ENCODE measurements at places on chromosomes 2 and 18.

DNA sequence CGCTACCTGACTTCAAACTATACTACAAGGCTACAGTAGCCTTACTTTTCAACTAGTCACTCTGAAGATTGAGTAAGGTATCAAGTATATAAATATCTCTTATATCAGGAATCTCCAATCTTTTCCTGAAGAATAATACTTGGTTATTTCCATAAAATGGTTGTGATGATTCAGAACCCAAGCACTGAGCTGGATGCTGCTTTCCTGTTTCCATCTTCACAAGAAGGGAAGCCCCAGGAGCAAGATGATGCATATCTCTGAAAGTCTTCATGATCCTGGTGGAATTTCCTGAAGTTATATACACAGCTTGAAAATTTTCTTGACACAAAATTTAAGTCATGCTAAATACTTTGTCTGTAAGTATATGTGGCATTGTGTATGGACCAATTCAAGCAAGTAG, 243.9 kb upstream of the TANK start:
- DNase-seq, result no peak

- DNase-seq, result no peak
These were observed 185.1 kb downstream of the SCG2 start for GRCh38 chr2:223416815-223417610.

- no peak for DNase-seq
These were observed 46.0 kb upstream of the MBP start for GRCh38 chr18:77178559-77178958.

- DNase-seq, result no peak
These were observed 247.8 kb downstream of the MYT1L start for GRCh38 chr2:2083113-2083758.

- no peak for DNase-seq
These were observed 49.7 kb downstream of the TRIB2 start for GRCh38 chr2:12766421-12766879.

DNA sequence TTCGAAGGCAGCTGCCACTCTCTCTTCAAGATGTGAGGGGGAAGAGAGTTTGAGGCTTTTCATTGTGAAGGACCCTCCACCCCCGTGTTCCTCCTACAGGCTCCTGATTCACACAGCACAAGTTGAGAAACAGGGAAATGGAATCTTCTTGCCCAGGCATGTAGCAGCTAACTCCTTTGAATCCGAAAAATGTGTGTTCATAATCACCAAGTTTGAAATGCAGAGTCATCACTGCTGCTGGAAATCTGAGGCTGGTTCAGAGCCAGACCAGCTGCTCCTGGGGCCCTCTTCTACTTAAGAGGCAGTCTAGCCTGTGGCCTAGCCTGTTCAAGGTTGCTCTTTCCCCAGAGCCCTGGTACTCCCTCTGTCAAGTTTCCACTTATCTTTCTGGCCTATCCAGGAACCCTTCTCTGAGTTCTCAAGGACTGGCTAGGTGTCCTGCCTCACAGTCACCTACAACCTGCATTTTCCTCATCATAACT, 166.4 kb downstream of the TMEM247 start:
- DNase-seq, result no peak

DNA sequence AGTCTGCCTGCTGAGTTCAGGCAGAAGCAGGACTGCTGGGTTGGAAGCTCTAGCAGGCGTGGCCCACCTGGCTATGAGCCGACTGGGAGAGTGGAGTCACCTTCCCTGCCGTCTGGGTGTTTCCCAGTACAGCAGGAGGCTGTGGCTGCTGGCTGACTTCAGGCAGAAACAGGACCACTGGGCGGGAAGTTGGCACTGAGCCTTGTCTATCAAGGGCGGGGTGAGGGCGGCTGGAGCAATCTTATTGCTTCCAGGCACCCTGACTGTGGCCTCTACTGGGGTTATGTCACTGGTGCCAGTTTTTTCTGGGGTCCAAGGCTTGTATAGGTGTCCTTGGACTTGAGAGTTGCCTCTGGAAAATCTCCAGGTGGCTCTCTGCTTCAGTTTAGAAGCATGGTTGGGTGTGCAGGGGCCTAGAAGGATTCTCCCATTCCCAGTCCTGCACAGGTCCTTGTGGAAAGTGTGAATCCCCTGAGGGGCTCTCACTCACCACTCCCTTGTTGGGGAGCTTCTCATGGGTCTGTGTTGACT, 30.5 kb downstream of the LTBP1 start:
- DNase-seq, result no peak

DNA sequence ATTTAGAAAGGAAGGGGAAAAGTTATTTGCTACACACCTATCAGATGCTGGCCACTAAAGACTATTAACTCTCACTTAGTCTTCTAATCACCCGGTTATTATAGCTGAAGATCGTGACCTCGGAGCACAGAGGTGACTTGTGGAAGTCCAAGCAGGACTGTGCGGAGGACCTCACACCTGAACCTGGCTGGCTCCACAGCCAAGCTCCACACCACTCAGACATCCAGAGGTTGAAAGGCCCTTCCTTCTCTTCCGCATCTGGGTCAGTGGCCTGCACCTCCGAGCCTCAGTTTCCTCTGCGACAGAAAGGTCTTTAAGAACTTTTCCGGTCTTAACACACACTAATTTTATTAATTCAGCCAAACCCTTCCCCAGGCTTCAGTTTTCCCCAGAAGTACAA, 57.9 kb downstream of the TNS1 start:
- no peak for DNase-seq

- DNase-seq, result no peak
These were observed 58.7 kb downstream of the STPG4 start for GRCh38 chr2:47096451-47096850.

DNA sequence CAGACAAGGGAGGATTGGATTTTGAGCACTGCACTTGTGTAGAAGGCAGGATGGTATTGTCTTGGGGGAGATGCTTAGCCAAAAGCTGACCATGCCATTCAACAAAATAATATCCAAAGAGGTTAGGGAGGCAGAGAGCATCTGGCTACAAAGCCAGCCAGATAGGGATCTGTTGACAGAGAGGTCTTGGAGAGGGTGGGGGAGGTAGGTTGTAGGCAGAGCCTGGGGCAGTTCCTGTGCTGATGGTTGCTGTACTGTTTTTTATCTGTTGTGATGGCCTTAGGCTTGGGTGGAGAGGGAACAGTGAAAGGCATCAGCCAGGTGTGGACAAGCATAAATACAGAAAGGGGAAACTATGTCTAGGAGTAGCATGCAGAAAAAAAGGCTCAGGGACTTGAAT, 100.9 kb downstream of the AQP4 start:
- DNase-seq, result no peak

DNA sequence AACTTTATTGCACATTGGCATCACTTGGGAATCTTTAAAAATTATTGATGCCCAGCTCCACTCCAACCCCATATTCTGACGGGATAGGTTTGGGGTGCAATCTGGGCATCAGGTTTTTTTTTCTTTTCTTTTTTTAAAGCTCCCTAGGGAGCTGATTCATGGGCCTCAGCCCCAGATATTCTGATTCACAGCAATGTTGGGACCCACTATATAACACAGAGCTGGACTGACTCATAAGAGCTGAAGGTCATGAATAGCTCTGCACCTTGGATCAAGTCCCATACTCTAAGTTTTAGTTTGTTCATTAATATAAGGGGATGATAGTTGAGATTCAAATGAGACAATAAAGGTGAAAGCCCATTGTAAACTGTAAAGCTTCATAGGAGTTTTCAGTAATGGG, 191.1 kb upstream of the REV1 start:
- DNase-seq, result no peak

- no peak for DNase-seq
These were observed 59.3 kb downstream of the EMILIN2 start for GRCh38 chr18:2905854-2906703.

- DNase-seq, result no peak
These were observed 43.9 kb upstream of the GLS start for GRCh38 chr2:190836767-190837166.

DNA sequence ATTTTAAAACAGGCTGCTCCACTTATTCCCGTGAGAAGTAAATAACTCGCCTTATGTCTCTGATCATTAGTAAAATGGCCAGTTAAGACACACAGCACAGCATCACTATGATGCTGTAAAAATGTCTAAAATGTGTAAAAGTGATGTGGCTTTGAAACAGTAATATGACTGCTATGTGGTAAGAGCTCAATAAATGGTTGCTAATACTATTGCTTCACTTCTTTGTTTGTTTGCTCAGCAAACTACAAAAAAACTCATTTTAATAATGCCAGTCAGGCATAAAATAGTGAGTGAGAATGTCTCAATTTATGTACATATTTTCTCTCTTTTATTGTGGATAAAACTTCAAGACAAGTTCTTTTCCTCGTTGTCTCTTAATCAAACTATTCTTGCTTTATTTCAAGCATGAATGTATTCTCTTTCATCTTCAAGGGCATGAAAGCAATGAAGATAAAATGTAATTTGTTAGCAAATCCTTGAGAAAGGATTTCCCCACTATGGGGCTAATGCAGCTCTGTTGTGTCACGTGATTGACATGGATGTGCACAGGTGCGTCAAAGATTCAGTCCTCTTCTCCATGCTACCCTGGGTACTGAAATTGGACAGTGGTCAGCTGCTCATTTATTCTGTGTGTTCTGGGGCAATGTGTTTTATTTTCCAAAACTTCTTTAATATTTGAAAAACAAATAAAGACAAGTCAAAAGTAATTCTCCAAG, 387.2 kb downstream of the TRIB2 start:
- DNase-seq, result no peak
